ENCODE measurements at places on chromosomes 16 and 17.

GRCh38 chr17:57626520-57627210, 118.4 kb downstream of the CCDC182 start:
- no peak for DNase-seq

DNA sequence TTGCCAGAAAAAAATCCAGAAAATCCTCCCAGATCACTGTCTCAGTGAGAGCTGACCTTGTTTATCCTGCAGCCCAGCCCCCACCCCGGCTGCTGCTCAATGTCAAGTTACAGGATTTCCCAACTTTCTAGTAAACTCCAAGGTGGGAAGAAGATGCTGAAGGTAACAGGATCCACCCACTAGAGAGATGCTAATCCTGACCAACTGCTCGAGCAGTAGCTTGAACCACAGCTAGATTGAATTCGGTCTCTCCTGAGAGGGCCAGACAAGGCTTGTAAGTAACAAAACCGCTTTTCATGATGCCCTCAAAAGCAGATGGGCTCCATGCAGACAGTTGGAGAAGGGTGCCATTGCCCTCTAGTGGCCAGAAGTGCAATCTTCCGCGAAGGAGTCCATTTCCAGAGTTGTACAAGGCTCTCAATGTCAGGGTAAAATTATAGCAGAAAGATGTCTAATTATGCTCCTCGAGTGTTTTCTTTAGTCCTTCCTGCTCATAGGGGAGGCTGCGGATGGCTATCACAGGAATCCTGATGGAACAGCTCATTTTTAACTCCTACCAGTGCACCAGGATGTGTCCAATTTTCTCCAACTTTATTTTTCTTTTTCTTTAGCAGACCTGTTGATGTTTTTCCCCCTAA, 3.9 kb downstream of the CDH11 start:
- no peak for DNase-seq

GRCh38 chr17:17305281-17305801, 2.2 kb downstream of the NT5M start:
- peak; percentile 58 for DNase-seq

- DNase-seq = peak; percentile 17
Measured at GRCh38 chr17:39002991-39003715, 36.0 kb upstream of the FBXO47 start.

DNA sequence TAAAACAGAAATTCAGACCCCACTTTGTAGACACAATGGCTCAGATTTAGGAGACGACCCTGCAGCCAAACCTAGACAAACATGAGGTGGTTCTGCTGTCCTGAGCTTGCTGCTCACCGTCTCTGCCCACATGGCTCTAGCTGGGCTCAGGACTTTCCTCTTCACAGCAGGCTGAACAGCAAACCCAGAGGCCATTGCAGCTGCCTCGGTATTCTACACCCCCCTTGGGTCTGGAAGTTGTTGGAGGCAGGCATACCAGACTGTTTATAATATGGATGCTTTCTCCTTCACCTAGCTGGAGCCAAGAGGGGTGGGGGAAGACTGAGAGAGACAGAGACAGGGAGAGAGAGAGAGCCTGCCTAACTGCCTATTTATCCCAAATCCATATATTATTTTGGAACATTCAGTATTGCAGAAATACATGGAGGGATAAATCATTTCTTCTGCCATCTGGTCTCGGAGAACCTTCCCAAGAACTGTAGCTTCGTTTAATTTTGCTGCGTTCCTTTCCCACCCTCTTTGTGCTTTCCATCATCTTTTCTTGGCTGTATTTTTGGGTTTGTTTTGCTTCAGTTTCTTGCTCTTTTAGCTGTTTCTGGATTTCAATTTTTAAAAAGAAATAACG, 628.2 kb upstream of the RBFOX1 start:
- no peak for DNase-seq

DNA sequence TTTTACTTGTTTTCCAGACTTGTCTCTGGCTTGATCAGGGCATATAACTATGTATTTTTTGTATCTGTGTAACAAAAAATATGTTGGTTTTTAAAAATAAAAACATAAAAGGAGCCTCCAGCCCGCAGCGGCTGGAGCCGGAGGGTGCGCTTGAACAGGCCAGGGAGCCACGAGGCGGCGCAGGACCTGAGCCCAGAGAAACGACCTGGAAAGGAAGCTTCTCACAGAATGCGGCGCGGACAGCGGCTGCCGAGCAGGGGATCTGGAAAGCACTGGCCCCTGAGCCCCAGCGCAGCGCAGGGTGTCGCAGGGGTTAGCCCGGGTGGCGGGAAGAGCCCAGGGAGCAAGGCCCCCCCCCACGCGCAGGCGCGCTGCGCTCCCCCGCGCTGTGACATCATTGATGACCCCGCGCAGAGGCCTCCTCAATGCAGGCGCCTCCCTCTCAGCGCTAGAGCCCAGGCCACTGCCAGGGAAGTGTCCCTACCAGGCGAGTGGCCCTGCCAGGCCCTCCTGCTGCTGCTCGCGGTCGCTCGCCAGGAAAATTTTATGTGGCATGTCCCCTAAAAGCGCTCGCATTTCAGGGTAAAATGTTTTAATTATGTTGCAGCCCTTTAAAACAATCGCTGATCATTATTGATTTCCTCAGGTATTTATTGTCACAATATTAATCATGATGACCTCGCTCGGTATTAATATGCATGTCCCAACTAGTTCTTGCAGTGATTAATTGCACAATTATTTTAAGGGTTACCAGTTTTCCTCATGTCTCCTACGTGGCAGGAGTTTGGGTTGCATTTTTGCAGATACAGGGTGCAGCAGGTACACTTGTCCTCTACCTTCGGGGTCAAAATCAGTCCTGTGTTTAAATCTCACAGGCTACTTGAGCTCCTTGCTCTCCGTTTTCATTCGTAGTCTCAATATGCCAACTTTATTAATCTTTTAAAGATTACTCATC, 134.2 kb downstream of the USP22 start:
- peak; percentile 79 for DNase-seq

DNA sequence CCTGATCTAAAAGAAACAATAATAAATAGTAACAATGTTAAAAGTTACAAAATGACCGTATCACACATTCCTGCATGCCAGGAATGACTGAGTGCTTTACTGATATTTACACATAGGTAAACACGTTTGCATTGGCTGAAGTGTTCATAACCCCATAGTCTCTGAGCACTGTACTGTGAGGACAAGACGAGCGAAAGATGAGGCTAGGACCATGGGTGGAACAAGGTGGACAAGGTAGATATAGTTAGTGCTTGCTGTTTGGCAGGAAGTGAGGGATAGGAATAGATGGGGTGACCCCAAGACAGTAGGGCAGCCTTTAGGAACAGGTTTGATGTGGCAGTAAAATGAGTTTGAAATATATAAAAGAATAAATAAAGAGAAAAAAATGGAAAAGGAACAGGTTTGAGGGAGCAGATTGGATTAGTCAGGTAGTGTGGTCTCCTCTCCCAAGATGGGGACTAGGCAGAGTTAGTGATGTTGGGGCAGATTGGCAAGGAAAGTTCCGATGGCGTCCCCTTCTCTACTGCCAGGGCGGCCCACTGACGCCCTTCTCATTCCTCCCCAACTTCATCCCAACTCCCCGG, 452 bp upstream of the E2F4 start:
- no peak for DNase-seq

DNA sequence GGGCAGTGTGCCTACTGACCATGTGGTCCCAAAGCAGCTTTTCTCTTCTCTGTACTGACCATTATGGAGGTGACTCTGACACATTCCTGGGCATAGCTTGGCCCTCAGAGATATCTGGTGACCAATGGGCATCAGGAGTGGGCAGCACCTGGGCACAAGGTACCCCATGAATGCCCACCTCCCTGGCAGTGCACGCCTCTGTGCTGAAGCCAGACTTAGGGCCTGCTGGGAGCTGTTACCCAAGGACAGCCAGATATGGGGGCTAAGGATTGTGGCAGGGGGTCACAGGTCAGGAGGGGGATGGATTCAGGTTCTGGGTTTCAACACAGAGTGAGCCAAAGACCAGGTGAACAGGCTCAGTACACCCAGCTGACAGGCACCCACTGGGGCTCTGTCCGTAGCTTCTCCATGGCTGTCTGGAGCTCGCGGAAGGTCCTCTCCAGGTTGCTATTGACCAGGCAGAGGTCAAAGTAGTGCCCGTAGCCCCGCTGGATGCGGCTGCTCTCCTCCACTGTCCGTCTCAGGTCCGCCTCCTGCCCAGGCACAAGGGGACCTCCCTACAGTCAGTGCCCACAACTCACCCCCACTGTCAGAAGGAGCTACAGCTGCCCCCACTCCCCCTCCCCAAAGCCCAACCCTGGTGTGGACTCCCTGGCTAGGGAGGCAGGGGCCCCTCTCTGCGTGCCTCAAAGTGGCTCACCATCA, 29.7 kb downstream of the MPP2 start:
- no peak for DNase-seq

- DNase-seq = no peak
Measured at GRCh38 chr17:56217921-56218320, 64.6 kb downstream of the ANKFN1 start.

DNA sequence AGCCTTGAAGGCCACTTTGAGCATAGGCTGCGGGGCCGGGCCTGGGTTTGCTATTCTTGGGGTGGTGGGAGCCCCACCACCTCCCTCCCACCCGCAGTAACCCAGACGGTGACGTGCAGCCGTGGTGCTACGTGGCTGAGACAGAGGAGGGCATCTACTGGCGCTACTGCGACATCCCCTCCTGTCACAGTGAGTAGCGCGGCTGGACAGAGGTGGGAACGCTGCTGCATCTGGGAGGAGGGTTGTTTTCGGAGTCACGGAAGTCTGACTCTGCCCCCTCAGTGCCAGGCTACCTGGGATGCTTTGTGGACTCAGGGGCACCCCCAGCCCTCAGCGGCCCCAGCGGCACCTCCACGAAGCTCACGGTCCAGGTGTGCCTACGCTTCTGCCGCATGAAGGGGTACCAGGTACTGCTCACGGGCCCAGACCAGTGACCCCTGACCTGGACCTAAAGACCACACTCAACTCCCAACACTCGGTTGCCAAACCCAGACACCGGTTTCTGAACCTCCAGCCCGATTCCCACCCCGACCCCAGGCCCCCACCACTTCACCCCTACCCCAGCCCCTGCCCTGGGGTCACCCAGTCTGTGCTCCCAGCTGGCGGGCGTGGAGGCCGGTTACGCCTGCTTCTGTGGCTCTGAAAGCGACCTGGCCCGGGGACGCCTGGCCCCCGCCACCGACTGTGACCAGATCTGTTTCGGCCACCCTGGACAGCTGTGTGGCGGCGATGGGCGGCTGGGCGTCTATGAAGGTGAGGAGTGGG, 2.1 kb downstream of the KREMEN2 start:
- peak; percentile 47 for DNase-seq

- DNase-seq = no peak
Measured at GRCh38 chr17:57008958-57009357, 31.0 kb downstream of the SCPEP1 start.

DNA sequence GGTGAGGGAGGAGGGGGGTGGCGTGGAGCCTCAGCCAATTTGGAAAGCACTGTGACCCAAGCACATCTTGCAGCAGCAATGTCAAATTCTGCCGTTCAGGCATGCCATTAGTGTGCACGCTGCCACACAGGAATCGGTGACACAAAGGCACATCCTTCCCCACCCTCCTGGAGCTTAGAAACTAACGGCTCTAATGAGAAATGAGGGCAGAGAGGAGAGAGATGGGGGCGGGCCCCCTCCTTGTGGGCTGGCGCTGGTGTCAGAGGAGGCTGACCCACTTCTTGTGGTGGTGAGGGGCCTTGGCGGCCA, 94.8 kb downstream of the RTN4RL1 start:
- DNase-seq = no peak

GRCh38 chr17:78664476-78665386, 87.5 kb upstream of the DNAH17 start:
- DNase-seq = no peak

DNA sequence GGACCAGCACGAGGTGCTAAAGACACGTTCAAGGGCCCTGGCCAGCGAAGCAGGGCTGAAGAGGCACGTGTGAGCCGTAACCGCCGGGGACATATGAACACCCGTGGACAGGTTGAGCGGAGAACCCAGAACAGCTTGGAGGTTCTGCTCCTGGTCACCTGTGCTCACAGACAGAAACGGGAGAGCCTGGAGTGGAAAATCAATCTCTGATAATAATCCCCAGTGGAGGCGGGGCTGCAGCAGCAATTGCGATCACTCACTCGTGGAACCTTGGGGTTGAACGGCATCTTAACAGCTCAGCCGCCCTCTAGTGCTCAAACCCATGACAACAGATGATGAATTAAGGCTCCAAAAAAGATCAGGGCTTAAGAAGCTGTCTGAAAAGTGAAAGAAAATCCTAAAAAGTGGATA, 25.6 kb downstream of the WIPI1 start:
- peak; percentile 21 for DNase-seq

- no peak for DNase-seq
Measured at GRCh38 chr17:11738151-11738550, 139.9 kb downstream of the DNAH9 start.

DNA sequence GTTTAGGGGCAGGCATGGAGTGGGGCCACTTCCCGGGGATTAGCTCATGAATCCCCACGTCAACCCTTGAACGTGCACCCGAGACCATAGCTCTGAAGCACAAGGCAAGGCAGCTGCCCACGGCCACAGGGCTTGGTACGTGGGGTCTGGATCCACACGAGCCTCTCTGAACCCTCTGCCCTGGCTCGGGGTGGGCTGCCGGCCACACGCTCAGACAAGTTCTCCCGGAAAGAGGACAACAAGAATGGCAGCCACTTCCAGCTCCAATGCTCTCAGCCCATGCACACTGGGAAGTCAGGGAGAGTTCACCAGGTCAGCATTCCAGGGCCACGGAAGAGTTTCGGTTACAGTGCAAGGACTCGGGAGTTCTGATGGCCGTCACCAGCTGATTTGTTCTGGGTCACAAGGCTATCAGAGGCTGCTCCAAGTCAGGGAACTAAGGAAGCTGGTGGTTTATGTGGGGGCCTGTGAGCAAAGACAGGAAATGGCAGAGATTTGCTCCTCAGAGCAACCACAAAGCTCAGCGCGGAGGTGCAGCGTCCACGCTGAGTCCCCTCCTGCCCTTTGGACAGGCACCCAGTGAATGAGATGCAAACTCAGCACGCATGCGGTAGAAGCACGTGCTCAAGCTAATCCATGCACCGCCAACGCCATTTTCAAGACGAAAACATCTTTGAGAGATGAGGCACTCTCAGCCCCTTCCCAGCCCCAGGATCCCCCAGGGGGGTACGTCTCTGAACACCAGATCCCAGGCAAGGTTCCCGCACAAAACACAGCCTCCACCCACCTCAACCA, 356.4 kb downstream of the FOXL1 start:
- DNase-seq = no peak

GRCh38 chr16:68378436-68379415, 67.9 kb downstream of the PRMT7 start:
- DNase-seq = no peak

DNA sequence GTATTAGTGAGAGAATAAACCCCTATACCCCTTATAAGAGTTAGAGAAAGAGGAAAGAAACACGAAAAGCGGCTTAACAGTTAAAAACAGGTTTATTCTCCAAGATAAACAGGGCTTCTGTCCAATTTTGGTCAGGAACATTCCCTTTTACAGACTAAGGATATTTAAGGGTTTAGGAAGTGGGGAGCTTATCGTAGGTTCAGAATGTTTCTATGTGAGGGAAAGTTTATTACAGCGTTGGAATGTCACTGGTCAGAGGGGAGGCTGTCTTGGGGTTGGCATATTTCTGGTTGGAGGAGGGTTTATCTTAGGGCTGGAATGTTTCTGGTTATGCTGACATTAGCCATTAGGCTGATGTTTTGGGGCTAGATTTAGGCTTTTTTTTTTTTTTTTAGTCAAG, 34.1 kb upstream of the WWOX start:
- DNase-seq = no peak

GRCh38 chr17:20787281-20787680, 207.8 kb downstream of the CDRT15L2 start:
- DNase-seq = no peak
